Keratinocyte (primary cell): ENCODE measurements at places on chromosomes 7 and 10. TPM values are rescaled to one million over a fixed set of nuclear protein-coding genes. Genes with fewer than 3 reads are reported as not detected.

The MRC1 gene
- 0.01 TPM in 3 replicates for polyA plus RNA-seq

The CYP2C18 gene
- 0.05 to 0.41 TPM (median 0.28 TPM) in 3 replicates for polyA plus RNA-seq

The PHKG1 gene
- polyA plus RNA-seq: 0.18 to 0.49 TPM (median 0.25 TPM) in 3 replicates

The CD36 gene
- 0.05 to 1.1 TPM (median 0.59 TPM) in 3 replicates for polyA plus RNA-seq

The AZGP1 gene
- 0.14 to 1.3 TPM (median 1.3 TPM) in 3 replicates for polyA plus RNA-seq

The SFRP5 gene
- polyA plus RNA-seq: not detected in 3 replicates

The LRGUK gene
- 0.16 to 0.50 TPM (median 0.45 TPM) in 3 replicates for polyA plus RNA-seq

The C10orf105 gene
- not detected in 3 replicates for polyA plus RNA-seq

The CLRN3 gene
- not detected in 3 replicates for polyA plus RNA-seq

The LYZL2 gene
- not detected in 3 replicates for polyA plus RNA-seq

GRCh38 chr10:117875793-117876192, 170.9 kb downstream of the RAB11FIP2 start:
- no peaks in the 10 kb centered on the region for H3K36me3 ChIP-seq
- H3K27ac ChIP-seq: no peak overlapping the region
- H3K4me3 ChIP-seq: no peak overlapping the region
- peaks cover 4% of the 10 kb centered on the region for H3K27me3 ChIP-seq
- no peaks in the 10 kb centered on the region for H3K4me1 ChIP-seq

- H3K4me3 ChIP-seq: no peak overlapping the region
- no peaks in the 10 kb centered on the region for H3K27me3 ChIP-seq
- no peak overlapping the region for H3K27ac ChIP-seq
- DNase-seq: no peak
- H3K4me1 ChIP-seq: no peaks in the 10 kb centered on the region
- no peaks in the 10 kb centered on the region for H3K36me3 ChIP-seq
Measured at GRCh38 chr7:79787623-79788022, 334.2 kb upstream of the MAGI2 start.

- H3K27ac ChIP-seq: no peak overlapping the region
- no peak for DNase-seq
- no peaks in the 10 kb centered on the region for H3K27me3 ChIP-seq
Measured at GRCh38 chr10:3397231-3397630, 224.6 kb upstream of the PITRM1 start.

- no peak for DNase-seq
- H3K36me3 ChIP-seq: no peaks in the 10 kb centered on the region
- peak within 1 kb of the TSS; percentile 36 for H3K4me3 ChIP-seq
- no peaks in the 10 kb centered on the region for H3K4me1 ChIP-seq
Measured at GRCh38 chr10:133526957-133527588, at the start of gene CYP2E1. TSS of gene CYP2E1 (plus strand) at chr10:133527363. CDS start at chr10:133527396, 33 bp downstream.

GRCh38 chr10:86899670-86900276, 57.6 kb downstream of the MMRN2 start:
- peaks cover 4% of the 10 kb centered on the region for H3K36me3 ChIP-seq
- no peak overlapping the region for H3K4me3 ChIP-seq
- H3K27me3 ChIP-seq: no peaks in the 10 kb centered on the region
- no peak overlapping the region for H3K27ac ChIP-seq

DNA sequence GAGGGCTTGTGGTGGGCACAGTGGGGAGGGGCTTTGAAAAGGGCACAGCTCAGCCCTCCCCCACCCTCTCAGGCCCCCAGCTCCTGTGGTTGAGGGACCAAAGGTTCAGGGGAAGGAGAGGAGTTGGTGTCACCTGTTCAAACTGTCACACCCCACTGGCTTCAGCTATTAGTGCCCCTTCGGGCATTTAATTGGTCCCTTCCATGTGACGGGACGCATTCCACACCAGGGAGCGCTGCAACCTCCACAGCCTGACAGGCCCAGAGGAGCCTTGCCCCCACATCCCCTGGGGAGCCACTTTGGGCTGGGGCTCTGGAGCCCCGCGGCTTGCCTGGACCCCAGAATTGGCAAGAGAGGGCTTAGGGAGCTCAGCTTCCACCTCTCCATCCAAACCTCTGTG, 75.7 kb downstream of the C10orf105 start:
- peaks cover 12% of the 10 kb centered on the region for H3K27me3 ChIP-seq
- H3K27ac ChIP-seq: no peak overlapping the region
- H3K4me3 ChIP-seq: no peak overlapping the region
- H3K4me1 ChIP-seq: no peaks in the 10 kb centered on the region
- no peaks in the 10 kb centered on the region for H3K36me3 ChIP-seq

DNA sequence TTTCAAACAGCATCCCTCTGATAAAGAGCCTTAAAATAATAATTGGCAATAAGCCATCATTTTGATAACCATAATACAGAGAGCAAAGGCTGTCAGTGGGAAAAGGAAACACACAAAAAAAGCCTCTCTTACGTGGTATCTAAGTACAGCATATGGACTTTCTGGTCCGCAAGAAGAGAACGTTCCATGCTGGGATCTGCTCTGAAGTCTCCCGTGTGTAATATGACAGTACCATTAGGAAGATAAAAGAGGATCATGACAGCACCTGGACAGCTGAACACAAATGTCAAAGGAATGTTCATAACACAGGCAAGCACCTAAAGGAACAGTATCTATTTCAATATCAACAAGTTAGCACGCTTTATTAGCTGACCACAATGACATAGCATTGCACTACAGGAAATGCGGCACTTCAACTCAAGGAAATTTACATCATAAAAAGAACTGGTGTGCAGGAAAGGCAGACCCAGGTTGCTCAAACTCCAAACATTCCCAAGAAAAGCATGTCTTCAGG, 9.9 kb downstream of the DCLRE1A start:
- DNase-seq: no peak
- no peaks in the 10 kb centered on the region for H3K27me3 ChIP-seq
- no peaks in the 10 kb centered on the region for H3K36me3 ChIP-seq
- no peak overlapping the region for H3K27ac ChIP-seq
- no peak overlapping the region for H3K4me3 ChIP-seq

DNA sequence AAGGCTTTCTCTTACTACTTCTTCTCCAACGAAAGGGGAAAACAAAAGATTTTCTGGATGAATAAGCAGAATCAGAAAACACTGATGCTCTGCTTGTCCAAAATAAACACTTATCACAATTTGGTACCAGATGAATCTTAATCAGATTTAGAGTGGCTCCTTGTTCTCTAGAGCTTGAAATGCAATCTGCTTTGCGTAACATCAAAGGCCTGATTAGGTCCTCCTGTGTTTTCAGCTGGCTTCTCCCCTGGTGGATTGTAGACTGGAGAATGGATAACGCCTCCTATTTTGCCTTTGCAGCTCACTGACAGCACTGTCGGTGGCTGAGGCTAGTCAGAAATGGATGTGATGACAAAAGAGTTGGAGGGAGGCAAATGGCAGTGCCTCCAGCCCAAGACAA, 91.2 kb downstream of the FAM13C start:
- no peaks in the 10 kb centered on the region for H3K4me1 ChIP-seq
- no peak for DNase-seq
- H3K4me3 ChIP-seq: no peak overlapping the region
- H3K27ac ChIP-seq: no peak overlapping the region
- no peaks in the 10 kb centered on the region for H3K36me3 ChIP-seq

DNA sequence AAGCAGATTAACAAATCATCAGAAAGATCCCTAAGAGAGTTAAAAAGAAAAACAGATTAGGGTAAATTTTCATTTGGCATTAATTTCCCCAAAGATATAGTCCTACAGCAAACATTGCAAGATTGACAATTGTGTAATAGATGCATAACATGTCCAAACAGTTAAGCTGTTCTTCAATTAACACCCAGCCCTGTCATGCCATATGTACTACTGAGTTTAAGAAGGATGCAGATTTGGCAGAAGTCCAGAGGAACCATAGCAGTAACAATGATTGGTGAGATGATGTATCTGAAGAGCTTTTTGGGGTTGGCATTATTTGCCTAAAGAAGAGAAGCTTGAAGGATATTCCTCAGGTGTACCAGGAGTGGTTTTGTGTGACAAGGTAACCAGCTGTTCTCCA, 287.6 kb downstream of the LRMDA start:
- H3K27ac ChIP-seq: no peak overlapping the region
- DNase-seq: no peak
- H3K4me3 ChIP-seq: no peak overlapping the region
- no peaks in the 10 kb centered on the region for H3K4me1 ChIP-seq
- no peaks in the 10 kb centered on the region for H3K36me3 ChIP-seq
- H3K27me3 ChIP-seq: no peaks in the 10 kb centered on the region

- H3K36me3 ChIP-seq: no peaks in the 10 kb centered on the region
- H3K4me3 ChIP-seq: no peak overlapping the region
- no peak overlapping the region for H3K27ac ChIP-seq
- H3K4me1 ChIP-seq: no peaks in the 10 kb centered on the region
- no peaks in the 10 kb centered on the region for H3K27me3 ChIP-seq
- no peak for DNase-seq
Measured at GRCh38 chr7:157587805-157588560, 251.2 kb downstream of the DNAJB6 start.

DNA sequence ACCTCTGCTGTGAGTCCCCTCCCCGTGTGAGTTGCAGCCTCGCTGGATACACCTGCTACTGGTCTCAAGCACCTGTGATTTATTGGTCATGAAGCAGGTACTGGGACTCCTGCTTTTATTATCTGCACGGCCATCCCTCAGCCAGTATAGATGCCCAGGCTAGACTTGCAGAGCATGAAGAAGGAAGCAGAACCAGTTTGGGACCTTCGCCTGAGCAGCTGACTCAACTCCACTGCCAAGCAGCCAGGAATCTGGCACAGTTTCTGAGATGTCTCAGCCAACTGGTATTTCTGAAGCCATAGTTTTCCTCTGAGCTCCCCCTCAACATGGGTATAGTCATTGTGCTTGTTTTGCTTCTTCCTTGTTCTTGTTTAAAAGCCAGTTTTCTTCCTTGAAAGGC, 28.0 kb upstream of the SLC39A12 start:
- H3K36me3 ChIP-seq: no peaks in the 10 kb centered on the region
- peaks cover 18% of the 10 kb centered on the region for H3K4me1 ChIP-seq
- H3K27ac ChIP-seq: peak overlapping the region; percentile 71
- no peaks in the 10 kb centered on the region for H3K27me3 ChIP-seq
- DNase-seq: peak; percentile 85

- no peak for DNase-seq
- no peak overlapping the region for H3K4me3 ChIP-seq
- H3K27ac ChIP-seq: no peak overlapping the region
- H3K4me1 ChIP-seq: no peaks in the 10 kb centered on the region
Measured at GRCh38 chr7:139562491-139562890, 39.0 kb downstream of the CLEC2L start.
